ENCODE measurements at places on chromosomes 2 and 18.

GRCh38 chr2:230696670-230697069 lies 16.0 kb upstream of the CAB39 start:
- no peak for DNase-seq

GRCh38 chr2:69762025-69762424 lies 20.1 kb downstream of the ANXA4 start:
- no peak for DNase-seq

- no peak for DNase-seq
Observed at GRCh38 chr2:43217228-43218154, 8.9 kb downstream of the ZFP36L2 start.

- no peak for DNase-seq
Observed at GRCh38 chr2:159946326-159946999, 116.0 kb downstream of the PLA2R1 start.

GRCh38 chr18:49127471-49128190 lies 176.9 kb upstream of the SMAD7 start:
- no peak for DNase-seq

DNA sequence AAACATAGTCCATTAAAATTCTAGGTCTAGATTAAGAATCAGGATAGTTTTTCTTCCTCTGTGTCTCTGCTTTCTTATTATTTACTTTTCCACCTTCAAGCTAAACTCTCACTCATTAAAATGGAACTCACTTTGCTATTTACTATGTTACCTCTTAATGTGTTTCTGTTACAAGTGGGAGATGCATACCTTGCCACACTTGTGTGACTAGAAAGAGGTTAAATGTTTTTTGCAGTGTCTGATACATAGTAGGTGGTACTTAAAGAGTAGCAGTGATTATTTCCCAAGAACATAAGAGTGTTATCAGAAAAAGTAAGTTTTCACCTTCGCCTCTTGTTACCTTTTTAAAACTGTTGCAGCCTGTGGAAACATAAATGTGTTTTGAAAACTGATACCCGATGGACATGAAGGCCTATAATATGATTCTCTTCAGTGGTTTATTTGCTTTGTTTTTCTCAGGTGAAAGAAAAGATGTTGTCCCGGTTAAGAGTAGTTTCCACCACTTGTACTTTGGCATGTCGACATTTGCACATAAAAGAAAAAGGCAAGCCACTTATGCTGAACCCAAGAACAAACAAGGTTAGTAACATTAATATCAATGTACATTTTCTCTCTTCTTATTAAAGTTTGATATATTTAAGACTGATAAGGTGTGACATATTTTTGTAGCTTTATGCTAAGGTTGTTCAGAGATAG lies 16.6 kb downstream of the ME2 start:
- no peak for DNase-seq

GRCh38 chr2:148742373-148742772 lies 97.8 kb downstream of the EPC2 start:
- no peak for DNase-seq

DNA sequence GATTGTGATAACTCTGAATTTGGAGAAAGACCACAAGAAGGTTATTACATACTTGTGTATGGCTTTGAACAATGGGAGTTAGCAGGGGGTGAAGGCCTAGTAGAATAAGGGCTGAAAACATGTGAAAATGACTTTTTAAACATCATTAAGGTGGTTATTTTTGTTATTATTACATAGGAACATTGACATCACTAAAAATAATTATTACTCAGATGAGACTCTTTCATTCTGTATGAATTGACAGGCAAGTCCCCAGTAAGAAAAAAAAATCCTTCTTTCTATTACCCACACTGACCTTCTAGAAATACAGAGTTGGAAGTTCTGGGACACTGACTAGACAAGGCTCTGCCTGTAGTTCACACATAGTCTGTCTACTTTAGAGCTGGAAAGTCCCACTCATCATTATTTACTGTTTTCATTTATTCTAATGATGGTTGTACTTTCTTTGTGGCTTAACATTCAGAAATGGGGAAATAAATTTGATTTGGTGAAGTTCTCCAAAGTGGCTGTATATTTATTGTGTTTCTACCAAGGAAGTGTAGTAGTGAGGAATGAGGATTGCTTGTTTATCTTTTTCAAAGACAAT lies 219.6 kb upstream of the EPAS1 start:
- DNase-seq, result no peak

- DNase-seq, result peak; percentile 73
Observed at GRCh38 chr18:12449051-12449785, 41.5 kb downstream of the PRELID3A start.

DNA sequence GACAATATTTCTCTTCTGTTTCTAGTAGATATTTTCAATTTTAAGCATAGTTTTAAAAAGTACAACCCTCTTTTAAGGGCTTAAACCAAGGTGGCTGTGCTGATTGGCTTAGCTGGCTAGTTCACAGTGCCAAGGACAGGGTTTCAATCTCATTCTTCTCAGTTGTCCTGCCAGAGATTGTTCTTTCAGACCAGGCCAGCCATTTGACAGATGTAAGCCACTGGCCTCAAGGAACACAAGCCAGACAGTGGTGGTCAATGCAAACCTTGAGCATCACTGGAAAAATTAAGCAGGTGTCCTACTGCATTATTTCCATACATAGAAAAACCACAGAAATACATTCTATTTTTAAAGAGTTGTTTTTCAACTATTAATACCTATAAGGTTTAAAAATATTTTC lies 5.9 kb downstream of the RNF103 start:
- DNase-seq, result no peak

DNA sequence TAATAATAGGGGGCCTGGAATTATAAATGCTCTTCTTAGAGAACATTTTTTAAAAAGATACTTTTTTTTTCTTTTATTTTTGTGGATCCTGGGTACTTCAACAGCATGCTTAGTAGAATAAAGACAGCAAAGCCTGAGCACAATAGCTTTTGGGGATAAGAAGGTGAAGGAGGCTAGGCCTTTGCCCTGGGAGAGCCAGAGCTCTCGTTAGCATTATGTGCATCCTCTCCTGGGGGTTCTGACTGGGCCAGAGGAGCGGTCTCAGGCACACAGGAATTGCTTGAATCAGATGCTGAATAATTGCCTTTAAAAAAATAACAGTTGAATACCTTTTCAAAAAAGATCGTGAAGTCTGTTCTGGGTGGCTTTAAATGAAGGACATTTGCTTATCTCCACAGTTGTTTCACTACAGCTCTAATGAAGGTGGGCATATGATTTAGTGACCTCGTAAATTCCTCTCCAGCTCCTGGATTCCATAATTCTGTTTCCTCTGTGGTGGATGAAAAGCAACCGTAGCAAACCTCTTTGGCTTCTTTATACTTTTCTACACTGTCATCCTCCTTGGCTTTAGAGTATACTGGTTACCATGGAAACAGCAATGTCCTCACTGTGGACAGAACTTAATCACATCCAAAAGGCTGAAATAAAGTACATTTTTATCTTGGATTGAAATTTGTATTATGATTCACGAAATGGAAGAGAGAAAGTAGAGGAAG lies 133.8 kb downstream of the MAIP1 start:
- DNase-seq, result no peak

DNA sequence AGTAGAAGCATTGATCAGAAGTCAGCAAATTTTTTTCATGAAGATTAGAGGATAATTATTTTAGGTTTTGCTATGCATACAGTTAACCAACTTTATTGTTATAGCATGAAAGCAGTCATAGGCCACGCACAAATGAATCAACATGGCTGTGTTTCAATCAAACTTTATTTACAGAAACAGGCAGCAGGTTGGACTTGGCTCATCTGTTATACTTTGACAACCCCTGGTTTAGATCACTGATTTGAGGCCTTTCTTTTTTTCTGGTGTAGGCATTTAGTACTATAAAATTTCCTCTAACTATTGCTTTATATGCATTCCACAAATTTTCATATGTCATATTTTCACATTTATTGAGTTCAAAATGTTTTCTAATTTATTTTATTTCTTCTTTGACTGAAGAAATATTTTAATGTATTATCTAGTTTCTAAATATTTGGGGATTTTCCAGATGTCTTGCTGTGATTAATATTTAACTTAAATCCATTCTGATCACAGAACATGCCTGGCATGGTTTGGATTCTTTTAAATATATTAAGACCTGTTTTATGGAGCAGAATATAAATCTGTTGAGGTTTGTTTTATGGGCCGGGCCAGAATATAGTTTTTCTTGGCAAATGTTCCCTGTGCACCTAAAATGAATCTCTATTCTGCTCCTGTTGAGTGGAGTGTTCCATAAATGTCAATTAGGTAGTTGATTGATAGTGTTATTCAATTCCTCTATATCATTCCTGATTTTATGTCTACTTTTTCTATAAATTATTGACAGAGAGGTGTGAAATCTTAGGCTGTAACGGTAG lies 116.3 kb upstream of the KLHL29 start:
- DNase-seq, result no peak

GRCh38 chr2:18684206-18685038 lies 95.1 kb upstream of the NT5C1B start:
- no peak for DNase-seq

GRCh38 chr2:33013684-33014110 lies 66.9 kb downstream of the LTBP1 start:
- DNase-seq, result no peak

DNA sequence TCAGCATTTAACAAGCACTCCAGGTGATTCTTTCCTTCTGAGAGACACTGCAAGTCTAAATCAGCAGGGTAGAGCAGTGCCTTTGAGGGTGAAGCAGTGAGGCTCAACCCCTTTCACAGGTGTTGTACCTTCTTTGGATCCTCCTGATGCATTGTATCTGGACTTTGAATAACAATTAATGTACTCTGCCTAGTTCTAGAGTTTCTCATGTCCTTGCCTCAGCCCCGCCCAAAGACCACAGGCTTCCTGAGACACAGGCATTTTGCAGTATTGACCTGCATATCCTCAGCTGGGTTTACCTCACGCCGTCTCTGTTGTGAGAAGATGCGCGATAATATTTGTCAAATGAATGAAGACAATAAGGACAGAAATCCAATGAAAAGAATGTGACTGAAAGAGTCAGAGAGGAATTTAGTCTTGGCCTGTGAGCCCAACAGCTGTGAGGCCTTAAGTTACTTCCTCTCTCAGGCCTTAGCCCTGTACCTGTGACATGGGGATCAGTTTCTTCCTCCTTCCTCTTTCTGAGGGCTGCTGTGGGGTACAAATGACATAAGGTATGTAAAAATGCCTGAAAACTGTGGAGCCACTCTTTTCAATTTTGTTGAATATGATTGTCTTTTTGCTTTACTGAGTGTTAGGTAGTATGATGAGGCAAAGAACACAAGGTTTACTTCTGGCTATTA lies 43.7 kb downstream of the WIPF1 start:
- DNase-seq, result no peak

DNA sequence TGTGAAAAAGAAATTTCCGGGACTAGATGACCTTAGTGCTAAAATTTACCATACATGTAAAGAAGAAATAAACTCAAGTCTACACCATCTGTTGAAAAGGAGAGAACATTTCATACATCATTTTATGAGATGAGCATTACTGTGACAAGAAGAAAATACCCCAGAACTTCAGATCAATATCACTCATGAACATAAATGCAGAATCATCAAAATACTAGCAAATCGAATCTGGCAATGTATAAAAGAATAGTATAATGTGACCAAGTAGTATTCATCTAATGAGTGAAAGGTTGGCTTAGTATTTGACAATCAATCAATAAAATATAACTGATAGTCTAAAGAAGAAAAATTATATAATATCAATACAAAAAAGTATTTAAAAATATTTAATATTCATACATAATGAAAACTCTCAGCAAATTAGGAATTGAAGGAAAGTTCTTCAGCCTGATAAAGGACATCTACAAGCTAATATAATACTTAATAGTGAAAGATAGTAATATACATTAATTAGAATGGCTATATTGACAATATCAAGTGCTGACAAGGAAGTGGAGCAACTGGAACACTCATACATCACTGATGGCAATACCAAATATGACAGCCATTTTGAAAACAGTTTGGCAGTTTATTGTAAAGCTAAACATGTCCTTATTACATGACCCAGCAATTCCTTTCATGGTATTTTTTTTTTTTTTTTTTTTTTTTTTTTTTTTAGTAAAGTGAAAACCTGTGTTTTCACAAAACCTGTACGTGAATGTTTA lies 231.4 kb upstream of the ZEB2 start:
- no peak for DNase-seq

GRCh38 chr2:239026711-239027361 lies 179.0 kb downstream of the TWIST2 start:
- no peak for DNase-seq

DNA sequence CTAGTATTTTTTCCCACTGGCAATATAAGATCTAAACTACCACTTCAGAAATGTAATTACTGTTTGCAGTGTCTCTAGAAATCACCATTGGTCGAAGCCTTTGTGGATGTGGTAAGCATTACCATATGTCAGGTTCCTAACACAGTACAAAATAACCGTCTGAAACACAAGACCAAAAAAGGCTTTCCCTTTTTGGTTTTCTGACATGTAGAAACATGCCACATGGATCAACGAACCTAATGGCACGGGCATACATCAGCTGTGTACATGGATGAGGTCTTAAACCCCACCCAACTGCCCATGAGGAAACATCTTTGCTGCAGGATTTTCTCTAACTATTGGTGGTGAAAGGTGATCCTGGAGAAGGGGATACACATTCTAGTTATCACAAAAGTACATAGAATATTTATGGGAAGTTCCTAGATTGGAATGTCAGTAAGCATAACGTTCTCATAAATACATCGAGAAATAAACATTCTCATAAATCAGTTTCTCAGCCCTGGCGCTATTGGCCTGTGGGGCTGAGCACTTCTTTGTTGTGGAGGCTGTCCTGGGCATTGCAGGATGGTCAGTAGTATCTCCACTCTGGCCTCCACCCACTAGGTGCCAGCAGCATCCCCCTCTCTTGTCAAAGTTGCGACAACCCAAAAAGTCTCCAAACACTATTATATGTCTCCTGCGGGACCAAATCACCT lies 9.0 kb downstream of the VIT start:
- DNase-seq, result no peak

GRCh38 chr18:12278741-12279682 lies 24.9 kb downstream of the CIDEA start:
- DNase-seq, result no peak

DNA sequence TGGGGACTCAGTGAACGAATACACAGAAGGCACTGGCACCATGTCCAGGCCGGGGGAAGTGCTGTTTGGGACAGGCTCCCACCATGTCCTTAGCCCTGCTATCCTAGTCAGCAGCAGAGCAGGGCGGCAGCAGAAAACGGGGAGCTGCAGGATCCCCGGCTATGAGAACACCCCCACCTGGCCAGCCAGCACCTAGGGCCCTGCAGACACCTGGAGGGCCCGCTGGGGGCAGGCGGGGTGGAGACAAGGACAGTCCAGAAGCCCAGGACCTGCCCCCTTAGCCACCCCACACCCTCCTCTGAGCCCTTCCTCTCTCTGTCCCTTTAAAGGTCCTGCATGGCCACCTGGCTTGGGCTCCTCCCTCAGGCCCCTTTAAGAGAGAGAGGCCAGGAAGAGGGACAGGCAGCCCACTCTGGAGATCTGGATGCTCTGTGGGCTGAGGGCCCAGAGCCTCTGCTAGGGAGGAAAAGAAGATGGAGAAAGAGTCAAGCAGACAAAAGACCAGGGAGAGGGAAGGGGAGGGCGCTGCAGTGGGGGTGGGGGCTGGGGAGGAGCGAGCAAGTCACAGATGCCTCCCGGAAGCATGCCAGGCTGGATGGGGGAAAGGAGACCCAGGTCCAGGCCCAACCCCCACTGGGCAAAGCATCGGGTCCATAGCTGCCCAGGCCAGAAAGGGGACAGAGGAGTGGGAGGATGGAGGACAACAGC lies 48.6 kb downstream of the BIN1 start:
- no peak for DNase-seq

GRCh38 chr18:79572093-79572780 lies 107.4 kb upstream of the CTDP1 start:
- DNase-seq, result no peak

GRCh38 chr18:48308027-48308635 lies 101.1 kb downstream of the ZBTB7C start:
- DNase-seq, result no peak

GRCh38 chr18:27803957-27804356 lies 373.0 kb downstream of the CDH2 start:
- DNase-seq, result no peak

All from suppressor macrophage (primary cell).